Activated CD8-positive, alpha-beta memory T cell treated with anti-CD3 and anti-CD28 coated beads for 1 hour (primary cell): ENCODE measurements at places on chromosomes 7 and 10.

- no peak for DNase-seq
Observed at GRCh38 chr7:135716677-135717238, 11.2 kb downstream of the SLC13A4 start.

- DNase-seq, result no peak
Observed at GRCh38 chr10:119619215-119619614, 22.5 kb upstream of the TIAL1 start.

GRCh38 chr10:63976538-63976937 lies 455.3 kb downstream of the REEP3 start:
- no peak for DNase-seq

GRCh38 chr7:142439739-142440138 lies 181.9 kb upstream of the PRSS58 start:
- no peak for DNase-seq

- DNase-seq, result no peak
Observed at GRCh38 chr10:72277340-72277995, 3.7 kb downstream of the DDIT4 start.

- no peak for DNase-seq
Observed at GRCh38 chr7:74587435-74588126, 69.9 kb upstream of the GTF2I start.

GRCh38 chr7:66921918-66922486 lies 977 bp downstream of the TMEM248 start:
- DNase-seq, result no peak
